Activated CD8-positive, alpha-beta memory T cell treated with anti-CD3 and anti-CD28 coated beads for 1 hour (primary cell): ENCODE measurements at places on chromosomes 4 and X.

- DNase-seq, result no peak
Measured at GRCh38 chrX:45309801-45310200, 109.1 kb upstream of the DIPK2B start.

GRCh38 chrX:44432641-44433040 is 89.2 kb upstream of the EFHC2 start:
- DNase-seq, result no peak

- DNase-seq, result no peak
Measured at GRCh38 chr4:168272488-168272887, 46.1 kb downstream of the DDX60 start.

DNA sequence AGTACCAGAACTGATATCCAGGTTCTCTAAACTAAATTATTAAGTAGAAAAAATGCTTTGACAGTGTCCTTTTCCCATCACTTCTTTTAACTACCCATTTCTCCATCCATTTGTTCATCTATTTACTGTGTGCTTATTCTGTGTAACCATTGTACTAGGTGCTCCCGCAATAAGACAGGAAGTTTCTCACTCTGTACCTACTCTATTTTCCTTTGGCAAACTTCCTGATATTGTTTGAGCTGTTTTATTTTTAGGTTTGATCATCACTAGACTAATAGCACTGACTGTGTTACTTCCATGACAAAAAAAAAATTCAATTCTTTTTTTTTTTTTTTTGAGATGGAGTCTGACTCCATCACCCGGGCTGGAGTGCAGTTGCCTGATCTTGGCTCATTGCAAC is 102.5 kb upstream of the CASK start:
- DNase-seq, result no peak

DNA sequence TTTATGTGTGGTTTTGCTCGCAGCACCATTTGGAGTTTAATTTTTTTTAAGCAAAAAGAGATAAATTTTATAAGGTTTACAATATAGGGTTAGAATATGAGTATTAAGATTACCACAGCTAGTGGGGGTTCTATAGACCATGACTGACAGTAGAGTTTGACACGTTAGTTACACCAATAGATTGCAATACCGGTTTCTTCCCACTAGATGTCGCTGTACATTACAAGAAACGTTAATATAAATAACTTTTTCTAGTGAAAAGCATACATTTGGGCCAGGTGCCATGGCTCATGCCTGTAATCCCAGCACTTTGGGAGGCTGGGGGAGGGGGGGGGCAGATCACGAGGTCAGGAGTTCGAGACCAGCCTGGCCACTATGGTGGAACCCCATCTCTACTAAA is 433.6 kb downstream of the MAGEB5 start:
- DNase-seq, result no peak

DNA sequence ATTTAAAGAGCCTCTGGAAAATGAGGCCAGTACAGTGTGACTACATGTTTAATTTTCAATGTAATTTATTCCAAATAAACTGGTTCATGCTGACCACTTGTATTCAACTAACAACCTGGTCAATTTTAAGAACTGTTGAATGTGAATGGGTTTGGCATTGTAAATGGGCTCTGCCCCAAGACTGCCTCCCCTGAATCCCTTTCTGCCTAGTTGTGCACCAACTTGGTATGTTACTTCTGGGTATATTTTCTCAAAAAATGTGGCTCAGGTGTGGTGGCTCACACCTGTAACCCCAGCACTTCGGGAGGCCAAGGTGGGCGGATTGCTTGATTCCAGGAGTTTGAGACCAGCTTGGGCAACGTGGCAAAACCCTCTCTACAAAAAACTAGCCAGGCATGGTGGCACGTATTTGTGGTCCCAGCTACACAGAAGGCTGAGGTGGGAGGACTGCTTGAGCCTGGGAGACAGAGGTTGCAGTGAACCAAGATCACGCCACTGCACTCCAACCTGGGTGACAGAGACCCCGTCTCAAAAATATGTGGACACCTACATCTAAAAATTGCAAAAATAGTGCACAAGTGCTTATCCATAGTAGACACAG is 7.2 kb downstream of the RPL9 start:
- DNase-seq, result no peak

DNA sequence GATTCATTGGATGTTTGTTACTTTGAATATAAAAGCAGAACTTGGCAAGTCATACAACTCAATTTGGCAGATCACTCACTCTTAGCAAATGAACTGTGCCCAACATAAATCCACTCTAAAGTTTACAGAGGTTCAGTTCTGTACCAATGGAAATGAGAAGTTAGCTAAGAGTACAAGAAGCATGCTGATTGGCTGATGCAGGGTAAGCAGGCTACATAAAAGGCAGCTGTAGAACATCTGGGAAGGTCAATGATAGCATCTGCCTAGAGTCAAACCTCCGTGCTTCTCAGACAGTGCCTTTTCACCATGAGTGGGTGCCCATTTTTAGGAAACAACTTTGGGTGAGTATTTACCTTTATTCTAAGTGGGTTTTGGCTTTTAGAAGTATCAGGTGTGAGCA is at the start of gene TDO2:
TDO2 (plus strand) TSS at position 244 of the 400 bp plus-strand sequence; CDS start at position 307, 63 bp downstream.
- no peak for DNase-seq

GRCh38 chr4:24574236-24574635 is 10.1 kb downstream of the DHX15 start:
- DNase-seq, result no peak

DNA sequence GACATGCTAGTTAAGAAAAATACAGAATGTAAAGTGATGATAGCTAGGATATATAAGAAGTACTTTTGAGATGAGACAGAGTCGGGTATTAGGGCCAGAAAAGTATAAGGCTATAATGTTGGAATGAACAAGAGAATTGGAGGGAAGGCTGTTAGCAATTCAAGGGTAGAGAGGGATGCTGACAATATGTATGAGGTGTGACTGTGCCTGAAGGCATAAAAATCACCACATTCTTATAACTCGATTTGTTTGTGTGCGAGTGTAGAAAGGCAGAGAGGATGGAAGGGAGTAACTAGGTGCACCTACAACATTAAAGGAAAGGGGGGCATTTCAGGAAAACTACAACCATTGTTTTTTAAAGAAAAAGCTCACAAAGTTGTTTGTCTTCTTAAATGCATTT is 86.0 kb downstream of the FAT4 start:
- no peak for DNase-seq

GRCh38 chrX:30881797-30882196 is 7.3 kb downstream of the TAB3 start:
- DNase-seq, result no peak

DNA sequence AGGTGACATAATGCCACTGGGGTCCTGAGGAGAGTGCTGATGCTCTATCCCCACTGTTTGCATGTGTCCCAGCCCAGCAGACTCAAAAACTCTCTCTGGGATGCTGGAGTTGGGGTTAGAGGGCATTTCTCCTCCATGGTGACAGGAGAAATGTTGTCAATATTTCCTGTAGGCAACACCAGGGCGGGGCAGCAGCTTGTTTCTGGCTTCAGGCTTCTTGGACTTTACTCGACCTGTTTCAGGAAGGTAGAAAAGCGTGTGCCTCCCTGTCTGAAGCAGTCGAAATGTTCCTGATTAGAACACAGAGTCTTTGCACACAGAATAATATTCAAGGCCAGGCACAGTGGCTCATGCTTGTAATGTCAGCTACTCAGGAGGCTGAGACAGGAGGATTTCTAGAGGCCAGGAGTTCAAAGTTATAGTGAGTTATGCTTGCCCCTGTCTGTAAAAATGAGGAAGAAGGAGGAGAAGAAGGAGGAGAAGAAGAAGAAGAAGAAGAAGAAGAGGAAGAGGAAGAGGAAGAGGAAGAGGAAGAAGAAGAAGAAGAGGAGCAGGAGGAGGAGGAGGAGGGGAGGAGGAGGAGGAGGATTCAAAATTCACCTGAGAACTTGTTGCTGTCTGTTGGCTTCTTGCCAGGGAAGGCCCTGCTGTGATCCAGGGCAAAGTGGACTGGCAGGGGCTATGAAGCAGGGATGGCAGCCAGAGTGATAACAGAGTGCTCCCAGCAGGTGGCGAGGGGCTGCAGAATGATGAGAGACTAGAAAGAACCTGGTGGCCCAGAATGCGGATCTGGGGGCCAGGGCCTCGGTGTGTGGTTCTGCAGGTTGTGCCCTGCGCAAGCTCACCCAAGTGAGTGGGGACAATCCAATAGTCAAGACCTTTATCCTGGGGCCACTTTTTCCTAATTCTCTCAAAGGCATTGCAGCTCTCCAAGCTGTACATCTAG is 82.9 kb downstream of the RTL5 start:
- DNase-seq, result no peak

DNA sequence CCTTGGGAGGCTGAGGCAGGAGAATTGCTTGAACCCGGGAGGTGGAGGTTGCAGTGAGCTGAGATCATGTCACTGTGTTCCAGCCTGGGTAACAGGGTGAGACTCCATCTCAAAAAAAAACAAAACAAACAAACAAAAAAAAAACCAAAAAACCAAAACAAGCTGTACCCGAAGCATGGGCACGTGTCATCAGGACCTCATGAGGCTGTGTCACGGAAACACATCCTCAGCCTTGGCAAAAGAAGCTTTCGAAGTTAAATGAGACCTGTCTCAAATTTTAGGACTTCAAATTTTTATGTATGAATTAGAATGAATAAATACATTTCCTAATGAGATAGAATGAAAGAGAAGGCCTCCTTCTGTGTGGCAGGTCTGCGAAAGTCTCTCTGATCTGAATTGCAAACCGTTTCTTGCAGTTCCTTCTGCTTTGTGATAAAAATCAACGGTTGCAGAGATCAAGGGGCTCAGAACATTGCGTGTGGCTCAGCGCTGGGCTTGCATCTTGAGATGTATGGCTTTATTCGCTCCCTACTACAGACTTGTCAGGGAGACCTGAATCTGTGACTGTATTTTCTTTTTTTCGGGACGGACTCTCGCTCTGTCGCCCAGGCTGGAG is 19.5 kb upstream of the CRLF2 start:
- no peak for DNase-seq

DNA sequence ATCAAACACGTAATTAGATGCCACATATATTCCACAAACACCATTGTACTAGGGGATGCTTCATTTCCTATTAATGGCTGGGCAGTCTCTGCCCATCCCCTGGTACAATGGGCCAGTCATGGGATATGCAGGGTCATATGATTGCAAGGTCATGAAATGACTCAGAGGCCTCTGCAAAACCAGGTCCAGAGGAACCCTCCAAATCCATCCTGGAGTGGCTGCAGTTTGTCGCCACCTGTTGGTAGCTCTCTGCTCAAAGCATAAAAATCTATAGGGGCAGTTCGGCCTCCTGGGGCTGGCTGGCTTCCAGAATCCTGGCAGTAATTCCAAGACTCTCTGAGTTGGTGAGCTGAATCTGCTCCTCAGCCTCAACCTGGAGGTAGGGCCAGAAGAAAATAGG is 22.9 kb upstream of the PUDP start:
- DNase-seq, result no peak

- no peak for DNase-seq
Measured at GRCh38 chrX:73877687-73878086, 314.7 kb downstream of the CHIC1 start.

DNA sequence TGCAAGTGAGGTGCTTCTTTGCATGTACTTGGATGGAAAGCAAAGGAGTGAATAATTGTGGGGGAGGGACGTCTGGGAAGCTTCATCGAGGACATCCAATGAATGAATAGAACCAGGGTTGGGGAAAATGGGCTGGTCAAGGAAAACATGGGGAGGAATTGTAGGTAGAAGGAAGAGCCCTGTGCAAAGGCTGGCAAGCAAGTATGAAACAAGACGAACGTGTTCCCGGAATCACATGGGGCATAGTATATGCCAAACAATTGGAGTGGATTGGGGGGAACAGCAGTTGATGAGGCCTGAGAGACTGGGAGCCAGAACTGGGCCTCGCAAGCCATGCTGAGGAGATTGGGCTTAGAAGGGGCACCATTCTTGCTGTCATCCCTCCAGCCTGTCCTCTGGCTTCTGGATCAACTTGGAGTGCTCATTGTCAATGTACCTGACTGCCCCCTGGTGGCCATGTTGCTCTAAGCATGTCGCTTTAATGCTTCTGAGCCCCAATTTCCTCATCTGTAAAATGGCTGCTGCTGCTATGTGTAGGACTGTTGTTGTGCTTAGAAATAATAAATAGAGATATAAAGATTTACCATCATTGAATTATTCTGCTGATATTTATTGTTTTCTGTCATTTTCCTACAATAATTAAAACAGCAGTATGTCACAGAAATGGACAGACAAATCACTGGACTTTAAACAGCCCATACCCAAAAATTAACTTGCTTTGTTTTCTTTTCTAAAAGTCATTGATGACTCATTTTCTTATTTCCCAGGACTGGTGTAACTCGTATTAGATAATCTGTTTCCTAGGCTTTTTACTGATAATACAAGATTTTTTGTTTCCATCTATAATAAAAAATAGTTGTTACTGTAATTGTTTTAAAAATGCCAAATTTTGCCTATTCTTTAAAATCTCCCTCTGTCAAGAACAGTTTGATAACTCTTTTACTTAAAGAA is 66.4 kb downstream of the JADE3 start:
- peak; percentile 16 for DNase-seq

DNA sequence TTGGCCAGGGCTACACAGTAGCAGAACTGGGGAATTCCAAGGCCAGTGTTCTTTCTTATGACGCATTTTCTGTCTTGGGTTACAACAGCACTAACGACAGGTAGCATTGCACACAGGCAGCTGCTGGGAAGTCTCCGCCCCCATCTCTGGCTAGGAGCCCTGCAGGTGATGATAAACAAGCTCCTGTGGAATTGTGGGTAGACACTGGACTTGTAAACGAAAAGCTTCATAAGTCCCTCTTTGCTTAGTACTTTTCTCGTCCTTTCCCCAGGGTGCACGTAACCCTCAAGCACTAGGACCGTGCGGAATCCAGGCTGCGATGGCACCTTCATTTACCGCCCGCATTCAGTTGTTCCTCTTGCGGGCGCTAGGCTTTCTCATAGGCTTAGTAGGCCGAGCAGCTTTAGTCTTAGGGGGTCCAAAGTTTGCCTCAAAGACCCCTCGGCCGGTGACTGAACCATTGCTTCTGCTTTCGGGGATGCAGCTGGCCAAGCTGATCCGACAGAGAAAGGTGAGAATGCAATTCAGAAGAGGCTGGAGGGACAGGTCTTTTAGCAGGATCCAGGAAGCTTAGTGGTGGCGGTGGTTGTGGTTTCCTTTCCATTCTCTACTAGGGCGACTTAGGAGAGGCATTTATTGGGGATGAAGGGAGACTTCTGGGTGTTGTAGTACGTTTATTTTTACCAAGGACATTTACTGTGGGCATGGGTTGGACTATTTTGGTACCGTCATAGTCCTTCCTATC is at the start of gene FAAH2:
FAAH2 (plus strand) TSS at position 200 of the 745 bp plus-strand sequence; CDS start at position 320, 120 bp downstream.
- DNase-seq, result peak; percentile 5
